ENCODE measurements at places on chromosomes 2 and 18. TPM values are rescaled to one million over a fixed set of nuclear protein-coding genes. Genes with fewer than 3 reads are reported as not detected.

ABCG8 gene
- total RNA-seq: not detected

CDK5R2 gene
- not detected for total RNA-seq

- H3K4me1 ChIP-seq: no peaks in the 10 kb centered on the region
- no peaks in the 10 kb centered on the region for H3K36me3 ChIP-seq
- no peak overlapping the region for H3K4me3 ChIP-seq
- no peak for DNase-seq
Measured at GRCh38 chr2:198788676-198789075, 669.1 kb downstream of the SATB2 start.

DNA sequence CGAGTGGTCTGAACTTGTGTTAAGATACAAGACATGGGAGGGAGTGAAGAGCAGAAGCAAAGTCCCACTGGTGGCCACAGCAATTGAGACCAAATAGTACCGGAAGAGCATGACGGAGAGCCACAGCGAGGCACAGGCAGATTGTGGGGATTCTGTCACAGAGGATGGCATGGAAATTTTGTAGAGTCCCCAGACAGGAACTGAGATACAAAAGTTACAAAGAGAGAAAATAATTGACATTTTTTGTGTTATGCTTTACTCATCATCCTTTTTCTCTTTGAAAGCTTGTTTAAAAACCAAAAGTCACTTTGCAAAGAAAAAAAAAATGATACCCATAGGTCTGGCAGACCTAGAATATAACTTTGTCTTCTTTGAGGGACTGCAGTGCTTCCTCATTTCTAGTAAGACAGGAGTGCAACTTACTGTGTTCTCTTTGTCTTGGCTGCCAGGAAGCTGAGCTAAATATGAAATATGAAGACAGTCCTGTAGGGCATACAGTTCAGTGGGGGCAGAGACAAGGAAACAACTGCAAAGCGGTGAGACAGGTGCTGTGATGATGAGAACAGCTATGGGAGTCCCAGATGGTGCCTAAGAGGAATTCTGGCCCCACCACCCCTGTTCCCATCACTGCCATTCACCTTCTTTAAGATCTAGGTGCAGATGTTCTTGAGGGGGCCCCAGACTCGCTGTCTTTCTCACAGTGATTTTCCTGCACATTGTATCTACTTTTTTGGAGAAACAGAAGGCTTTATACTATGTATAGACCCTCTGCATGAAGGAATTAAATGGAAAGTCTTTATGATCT lies 5.2 kb downstream of the ARHGAP25 start:
- peaks cover 38% of the 10 kb centered on the region for H3K4me1 ChIP-seq
- no peaks in the 10 kb centered on the region for H3K36me3 ChIP-seq
- no peak for DNase-seq

- H3K4me1 ChIP-seq: peaks cover 10% of the 10 kb centered on the region
- no peak overlapping the region for H3K27ac ChIP-seq
- DNase-seq: no peak
- no peaks in the 10 kb centered on the region for H3K36me3 ChIP-seq
Measured at GRCh38 chr2:168454737-168455644, 1.1 kb upstream of the CERS6 start.

DNA sequence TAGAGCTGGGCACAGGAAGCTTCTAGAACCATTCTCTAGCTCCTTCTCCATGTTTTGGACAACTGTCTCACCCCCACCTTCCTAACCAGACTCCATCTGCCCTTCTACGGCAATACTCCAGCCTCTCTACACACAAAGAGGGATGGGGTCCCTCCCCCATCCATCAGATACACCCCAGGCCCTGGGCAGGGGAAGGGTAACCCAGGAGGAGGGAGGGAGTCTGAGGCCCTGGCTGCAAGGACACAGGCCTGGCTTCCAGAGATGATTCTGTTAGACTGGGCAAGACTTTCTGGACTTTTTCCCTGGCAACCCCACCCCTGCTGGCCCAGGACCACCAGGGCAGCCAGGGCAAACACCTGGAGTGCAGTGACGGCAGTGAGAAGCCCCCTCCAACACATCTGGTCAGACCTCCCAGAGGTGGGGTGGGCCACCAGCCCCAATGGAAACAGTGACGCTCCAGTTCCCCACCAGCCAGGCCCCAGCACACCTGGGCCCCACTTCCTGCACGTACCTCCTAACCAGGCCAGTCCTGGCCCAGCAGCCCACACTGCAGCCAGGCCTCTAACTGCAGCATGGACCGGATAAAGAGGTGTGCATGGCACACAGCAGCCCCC lies 6.5 kb downstream of the CYP26B1 start:
- peaks cover 26% of the 10 kb centered on the region for H3K27me3 ChIP-seq
- H3K4me1 ChIP-seq: peaks cover 62% of the 10 kb centered on the region
- no peak overlapping the region for H3K27ac ChIP-seq
- H3K4me3 ChIP-seq: no peak overlapping the region
- peak; percentile 57 for DNase-seq
- no peaks in the 10 kb centered on the region for H3K36me3 ChIP-seq

DNA sequence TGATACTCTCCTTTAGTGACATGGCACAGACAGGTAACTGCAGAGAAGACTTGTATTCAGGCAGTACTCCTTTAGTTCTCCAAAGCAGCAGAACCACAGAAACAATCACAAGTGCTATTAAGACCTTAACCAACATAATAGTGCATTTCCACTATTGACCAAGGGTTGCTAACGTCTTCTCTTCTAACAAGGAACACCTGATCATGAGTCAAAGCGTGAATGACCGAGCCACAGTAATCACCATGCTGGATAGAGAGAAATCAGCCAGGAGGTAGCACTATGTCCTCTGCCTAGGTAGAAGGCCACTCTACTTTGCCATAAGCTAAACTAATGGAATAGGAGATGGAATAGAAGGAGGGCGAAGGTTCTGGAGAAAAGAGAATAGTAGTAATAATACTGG lies 161.0 kb downstream of the ANKRD44 start:
- H3K36me3 ChIP-seq: no peaks in the 10 kb centered on the region
- no peaks in the 10 kb centered on the region for H3K27me3 ChIP-seq
- H3K4me1 ChIP-seq: peaks cover 16% of the 10 kb centered on the region
- no peak for DNase-seq
